ENCODE measurements at places on chromosomes 6 and 20.

DNA sequence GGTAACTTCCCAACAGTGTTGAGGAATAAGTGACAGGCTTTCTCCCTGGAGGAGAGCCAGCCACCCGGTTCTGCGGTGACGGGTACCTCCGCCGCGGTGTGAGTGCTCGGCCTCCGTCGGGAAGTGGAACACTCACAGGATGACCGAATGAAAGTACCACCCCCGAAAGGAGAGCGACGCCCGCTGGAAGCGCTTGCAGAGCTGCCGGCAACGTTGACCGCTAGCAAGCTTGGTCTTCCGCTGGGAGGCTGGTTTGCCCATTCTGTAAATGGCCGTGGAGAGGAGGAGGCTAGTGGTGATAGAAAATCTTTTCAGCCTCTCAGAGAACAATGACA is 614 bp upstream of the TMEM242 start:
- DNase-seq: no peak

DNA sequence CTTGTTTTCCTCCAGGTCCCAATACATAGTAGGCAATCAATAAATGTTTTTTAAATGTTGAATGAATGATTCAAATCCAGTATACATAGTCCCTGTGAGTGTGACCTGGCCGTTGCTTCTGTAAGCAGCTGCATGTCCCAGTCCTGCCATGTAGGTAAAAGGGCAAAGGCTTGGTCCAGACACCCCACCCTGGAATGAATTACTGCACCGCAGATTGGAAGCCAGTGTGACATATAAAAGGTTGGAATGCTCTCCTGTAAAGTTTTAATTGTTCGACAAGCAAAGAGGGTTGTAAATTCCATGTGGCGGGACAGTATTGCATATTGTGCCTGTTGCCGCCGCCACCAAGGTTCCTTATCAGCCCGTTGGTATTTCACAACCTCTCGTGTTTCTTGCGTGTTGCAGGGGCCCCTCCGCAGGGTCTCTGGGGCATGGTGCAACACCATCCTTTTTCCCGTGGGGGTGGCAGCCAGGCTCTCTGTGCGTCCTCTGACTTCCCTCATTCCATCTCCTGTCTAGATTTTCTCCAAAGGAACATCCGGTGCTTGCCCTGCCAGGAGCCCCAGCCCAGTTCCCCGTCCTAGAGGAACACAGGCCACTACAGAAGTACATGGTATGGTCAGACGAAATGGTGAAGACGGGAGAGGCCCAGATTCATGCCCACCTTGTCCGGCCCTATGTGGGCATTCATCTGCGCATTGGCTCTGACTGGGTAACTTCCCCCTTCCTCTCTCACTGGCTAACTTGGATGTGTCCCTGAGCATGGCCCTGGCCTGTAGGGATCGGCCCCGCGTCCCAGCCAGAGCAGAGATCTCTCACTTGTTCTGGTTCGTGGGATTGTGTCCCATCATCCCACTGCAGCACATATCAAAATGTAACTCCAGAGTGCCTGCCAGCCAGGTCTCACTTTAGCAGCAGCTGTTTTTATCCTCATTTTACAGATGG is 20.3 kb downstream of the POFUT1 start:
- DNase-seq: no peak

DNA sequence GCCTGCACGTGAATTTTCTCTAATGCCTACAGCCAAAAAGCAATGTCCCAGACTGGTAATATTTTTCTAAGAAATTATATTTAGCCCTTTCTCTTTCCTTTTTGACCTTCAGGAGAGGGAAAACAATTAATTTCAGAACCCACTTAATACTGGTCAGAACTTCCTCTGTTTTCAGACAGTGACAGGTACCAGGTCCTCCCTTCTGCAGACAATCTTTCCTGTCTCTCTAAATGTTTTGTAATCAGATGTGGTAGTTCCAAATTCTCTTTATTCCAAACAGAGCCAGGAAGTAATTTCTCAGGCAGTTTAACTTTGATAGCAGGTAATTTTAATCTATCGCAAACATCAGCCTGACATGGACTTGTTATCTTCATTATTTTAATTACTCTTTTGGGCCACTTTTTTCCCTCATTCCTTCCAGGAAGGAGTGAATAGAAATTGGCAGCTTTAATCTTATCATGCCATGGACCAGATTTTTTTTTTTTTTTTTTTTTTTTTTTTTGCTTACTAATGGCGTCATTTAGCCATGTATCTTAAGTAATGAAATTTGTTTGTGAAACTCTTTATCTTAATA is 348.6 kb upstream of the SOX4 start:
- DNase-seq: no peak

GRCh38 chr6:26089272-26089671 is 2.0 kb downstream of the HFE start:
- DNase-seq: no peak

DNA sequence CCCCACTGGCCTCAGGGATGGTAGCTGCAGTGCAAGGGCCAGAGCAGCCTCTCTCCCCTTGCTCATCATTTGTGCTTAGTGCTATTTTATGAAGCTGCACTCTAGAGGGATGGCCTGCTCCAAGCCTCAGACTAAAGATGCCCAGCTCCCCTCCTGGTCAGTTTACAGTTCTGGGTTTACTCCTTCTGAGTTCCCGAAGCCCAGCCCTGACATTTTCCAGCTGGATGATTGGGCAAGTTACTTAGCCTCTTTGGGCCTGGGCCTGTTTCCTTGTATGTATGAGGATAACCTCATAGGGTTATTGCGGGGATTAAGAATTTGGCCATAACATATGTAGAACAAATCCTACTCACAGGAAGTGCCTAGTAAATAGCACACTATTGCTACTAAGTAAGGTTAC is 31.8 kb upstream of the EMILIN3 start:
- DNase-seq: no peak

DNA sequence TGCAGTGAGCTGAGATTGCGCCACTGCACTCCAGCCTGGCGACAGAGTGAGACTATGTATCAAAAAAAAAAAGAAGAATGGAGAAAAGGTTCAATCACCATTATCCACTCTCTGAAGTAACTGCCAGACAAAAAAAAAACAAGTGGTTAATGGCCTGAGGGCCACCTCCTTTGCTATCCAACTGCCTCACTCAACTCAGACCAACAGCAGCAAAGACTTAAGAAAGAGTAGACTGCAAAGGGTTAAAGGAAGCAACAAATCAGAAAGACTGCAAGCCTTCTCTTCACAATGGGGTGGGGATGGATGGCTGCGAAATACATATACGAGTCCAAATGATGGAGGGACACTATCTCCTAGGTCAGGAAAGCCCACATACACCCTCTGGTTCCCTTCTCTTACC is 3.2 kb downstream of the NFS1 start:
- no peak for DNase-seq

DNA sequence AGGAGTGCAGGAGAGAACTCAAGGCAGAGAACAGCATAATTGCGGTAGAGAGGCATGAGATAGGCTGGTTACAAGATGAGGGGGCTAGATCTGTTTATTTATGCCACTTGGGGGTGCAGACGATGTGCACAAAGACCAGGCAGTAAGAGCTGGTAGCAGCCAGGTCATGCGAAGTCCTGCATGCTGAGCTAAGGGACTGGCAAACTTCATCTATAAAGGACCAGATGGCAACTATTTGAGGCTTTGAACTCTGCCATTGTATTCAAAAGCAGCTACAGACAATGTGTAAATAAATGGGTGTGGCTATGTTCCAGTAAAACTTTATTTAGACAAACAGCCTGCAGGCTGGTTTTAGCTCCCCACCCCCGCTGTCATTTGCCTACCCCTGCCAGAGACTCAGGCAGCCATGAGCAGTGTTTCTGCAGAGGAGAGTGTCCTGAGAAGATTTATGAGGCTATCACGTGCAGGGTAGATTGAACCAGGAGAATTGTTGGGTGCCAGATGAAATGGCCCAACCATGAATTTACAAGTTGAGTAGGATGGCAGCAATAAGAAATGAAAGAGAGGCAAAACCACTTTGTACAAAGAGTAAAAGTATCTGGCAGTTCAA is 253.4 kb upstream of the MOCS1 start:
- DNase-seq: no peak

DNA sequence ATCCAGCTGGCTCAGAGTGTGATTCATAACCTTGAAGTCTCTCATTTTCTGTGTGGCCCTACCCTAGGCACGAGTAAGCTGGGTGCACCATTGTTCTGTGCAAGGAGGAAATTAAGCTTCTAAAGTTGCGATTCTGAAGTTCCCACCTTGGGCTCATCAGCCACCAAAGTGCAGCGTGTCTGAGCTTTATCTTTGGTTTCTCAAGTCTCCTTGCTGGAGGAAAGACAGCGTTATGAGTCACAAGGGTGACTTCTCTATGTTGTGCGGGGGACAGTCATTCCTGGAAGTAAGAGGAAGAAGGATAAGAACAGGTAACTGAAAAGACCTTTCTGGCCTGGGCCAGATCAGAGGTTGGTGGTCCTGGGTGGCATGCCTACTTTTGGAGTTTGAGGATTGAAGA is 16.8 kb downstream of the MRAP2 start:
- no peak for DNase-seq

GRCh38 chr6:16967470-16967817 is 134.4 kb upstream of the STMND1 start:
- DNase-seq: no peak

DNA sequence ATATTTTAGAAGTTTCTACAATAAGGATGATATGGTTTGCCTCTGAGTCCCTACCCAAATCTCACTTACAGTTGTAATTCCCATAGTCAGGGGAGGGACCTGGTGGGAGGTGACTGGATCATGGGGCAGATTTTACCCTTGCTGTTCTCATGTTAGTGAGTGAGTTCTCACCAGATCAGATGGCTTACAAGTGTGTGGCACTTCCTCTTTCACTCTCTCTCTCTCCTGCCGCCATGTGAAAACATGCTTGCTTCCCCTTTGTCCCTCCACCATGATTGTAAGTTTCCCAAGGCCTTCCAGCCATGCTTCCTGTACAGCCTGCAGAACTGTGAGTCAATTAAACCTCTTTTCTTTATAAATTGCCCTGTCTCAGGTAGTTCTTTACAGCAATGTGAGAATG is 527.5 kb upstream of the ID4 start:
- DNase-seq: no peak

DNA sequence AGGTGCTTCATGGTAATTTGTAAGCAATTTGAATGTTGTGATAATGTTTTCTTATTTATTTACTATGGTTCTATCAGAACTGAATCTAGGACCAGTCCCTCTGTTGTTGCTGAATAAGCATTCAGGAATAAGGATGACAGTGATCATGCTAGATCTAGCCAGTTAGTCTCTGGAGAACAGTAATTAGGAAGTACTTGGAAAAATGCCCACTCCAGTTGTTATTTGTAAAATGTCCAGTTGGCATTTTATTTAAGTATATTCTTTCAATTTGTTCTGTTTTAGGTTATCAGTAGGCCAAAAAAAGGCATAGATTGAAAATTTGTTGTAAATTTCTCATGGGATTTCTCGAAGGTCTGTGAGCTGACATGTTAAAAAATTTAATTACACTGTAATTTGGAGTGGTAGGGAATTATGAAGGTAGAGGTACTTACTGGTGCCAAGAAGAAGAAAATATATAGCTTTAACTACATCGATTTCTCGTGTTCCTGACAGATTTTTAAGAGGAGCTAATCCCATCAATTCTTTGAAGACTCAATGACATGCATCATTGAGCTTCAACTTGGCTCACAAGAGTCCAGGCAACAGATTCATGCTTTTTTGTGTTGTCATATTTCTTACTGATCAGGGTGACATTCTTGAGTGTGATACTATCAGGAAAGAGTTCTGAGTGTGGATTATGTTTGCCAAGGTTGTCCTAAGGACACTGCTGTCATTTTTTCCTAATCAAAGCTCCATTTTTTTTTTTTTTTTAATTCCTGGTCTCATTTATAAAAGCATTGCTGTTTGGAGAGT is 177.3 kb downstream of the CARMIL1 start:
- DNase-seq: no peak

- no peak for DNase-seq
Observed at GRCh38 chr6:110674096-110674495, 141.2 kb downstream of the CDK19 start.

- no peak for DNase-seq
Observed at GRCh38 chr6:149248693-149249369, 68.7 kb upstream of the TAB2 start.

DNA sequence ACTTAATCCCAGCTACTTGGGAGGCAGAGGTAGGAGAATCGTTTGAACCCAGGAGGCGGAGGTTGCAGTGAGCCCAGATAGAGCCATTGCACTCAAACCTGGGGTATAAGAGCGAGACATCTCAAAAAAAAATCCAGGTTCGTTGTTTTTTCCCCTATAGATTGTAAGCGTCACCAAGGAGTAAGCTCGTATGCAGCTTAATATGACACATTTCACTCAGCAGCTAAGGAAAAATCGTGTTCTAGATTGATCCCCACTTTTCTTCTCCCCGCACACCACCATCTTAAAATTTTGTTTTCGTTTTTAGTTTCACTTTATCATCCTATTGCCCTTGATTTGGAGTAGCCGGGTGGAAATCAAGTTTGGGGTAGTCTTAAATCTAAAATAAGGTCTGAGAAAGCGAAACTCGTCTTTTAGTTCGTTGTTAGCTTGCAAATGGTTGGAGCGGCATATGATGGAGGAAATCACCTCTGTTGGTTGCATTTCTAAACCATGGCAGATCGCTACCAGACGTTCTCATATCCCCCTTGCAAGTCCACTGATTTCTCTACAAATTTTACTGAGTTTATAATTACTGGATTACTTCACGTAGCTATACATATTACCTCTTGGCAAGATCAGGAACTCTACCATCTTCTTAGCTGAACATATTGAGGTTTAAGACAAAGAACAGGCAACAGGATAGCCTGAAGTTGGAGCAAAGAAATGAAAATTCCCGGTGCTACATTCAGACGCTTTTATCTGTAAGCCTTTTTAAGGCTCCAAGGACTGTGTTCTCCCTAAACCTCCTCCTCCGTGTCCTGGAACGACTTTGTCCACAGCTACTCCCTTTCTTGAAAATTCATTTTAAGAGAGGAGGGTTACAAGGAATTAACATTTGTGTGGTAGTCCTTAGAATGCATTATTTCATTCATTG is 91.1 kb upstream of the BTN3A2 start:
- no peak for DNase-seq

- no peak for DNase-seq
Observed at GRCh38 chr6:148869585-148869984, 122.8 kb downstream of the UST start.

- DNase-seq: no peak
Observed at GRCh38 chr6:103872678-103873077, 987.0 kb downstream of the HACE1 start.

- no peak for DNase-seq
Observed at GRCh38 chr6:2830183-2830582, 11.5 kb downstream of the SERPINB1 start.

GRCh38 chr20:53346335-53346648 is 247.3 kb downstream of the ZNF217 start:
- DNase-seq: no peak

DNA sequence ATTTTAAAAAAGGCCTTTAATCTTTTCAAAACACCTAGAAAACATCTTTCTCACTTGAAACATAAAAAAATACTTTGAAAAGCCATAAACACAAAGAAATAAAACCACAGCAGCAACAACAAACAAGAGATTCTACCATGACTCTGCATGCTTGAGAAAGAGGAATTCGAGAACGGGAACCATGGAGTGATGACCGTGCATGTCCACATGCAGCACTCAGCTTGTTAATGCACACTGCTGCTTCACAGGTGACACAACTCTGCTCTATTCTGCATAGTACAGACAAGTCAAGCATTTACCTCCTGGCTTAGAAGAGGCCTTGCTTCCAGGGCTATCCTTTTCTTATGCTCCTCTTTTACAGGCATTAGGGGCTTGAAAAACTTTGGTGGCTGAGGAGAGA is 64.9 kb upstream of the NUP153 start:
- DNase-seq: no peak

All from amygdala (tissue), 56 donors.